ENCODE measurements at places on chromosomes 11 and 22.
A peak's percentile ranks its signal among the peaks of the same experiment; 100 is the strongest.

- no peak for DNase-seq
Observed at GRCh38 chr11:76863196-76863777, 2.6 kb downstream of the ACER3 start.

DNA sequence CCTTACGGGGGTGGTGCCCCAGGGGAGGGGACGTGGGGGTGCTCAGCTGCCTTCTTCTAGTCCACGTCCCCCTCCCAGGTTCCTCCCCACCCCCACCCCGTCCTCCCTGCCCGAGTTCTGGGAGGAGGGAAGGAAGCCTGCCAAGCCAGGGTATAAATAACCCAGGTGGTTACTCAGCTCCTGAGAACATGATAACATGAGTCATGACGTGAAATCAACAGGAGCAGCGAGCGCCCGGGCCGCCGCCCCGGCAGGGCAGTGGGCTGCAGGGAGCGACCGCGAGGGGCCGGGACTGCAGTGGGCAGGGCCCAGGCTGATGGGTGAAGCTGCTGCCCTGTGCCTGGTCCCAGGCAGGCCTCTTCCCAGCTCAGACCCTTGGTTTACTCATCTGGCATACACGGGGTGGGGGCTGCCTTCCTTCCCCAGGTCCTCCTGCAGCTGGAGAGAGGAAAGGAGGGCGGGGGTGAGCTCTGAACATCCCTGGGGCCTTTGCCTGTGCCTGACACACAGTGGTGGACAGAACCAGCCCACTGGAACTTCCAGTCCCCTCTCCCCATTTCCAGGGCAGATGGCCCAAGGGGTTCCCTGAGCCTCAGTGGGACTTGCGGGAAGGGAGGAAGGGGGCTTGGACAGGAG is 8.8 kb upstream of the PDGFB start:
- DNase-seq: no peak

DNA sequence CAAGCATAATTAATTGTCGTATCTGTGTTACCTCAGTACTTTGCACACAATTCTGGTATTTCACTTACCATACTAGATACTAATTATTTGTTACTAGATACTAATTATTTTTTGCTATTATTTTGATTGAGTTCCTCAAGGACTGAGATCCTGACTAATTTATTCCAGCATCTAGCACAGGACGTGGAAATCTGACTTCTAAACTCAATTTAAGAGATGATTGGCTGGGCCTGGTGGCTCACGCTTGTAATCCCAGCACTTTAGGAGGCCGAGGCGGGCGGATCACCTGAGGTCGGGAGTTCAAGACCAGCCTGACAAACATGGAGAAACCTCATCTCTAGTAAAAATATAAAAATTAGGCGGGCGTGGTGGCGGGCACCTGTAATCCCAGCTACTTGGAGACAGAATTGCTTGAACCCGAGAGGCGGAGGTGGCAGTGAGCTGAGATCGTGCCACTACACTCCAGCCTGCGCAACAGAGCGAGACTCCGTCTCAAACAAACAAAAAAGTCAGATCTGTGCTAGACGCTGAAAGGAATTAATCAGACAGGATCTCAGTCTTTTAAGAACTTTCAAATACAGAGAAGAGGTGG is 527 bp upstream of the MRPL48 start:
- DNase-seq: no peak

DNA sequence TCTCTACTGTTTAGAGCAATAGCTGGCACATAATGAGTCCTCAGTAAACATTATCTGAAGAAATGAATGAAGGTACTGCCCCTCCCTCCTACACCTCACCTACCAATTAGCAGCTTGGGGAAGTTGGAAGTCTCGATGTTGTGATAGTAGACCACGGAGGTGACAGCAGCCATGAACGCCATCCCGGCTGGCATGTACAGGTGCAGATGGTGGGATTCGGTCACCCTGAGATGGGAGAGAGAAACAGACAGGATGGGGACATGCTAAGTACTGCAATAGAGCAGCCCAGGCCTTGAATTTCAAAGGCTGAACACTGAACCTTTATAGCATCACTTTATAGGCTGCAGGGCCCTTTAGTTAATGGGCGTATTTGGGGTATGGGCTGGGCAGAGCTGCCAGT is 6.6 kb downstream of the ABCC8 start:
- no peak for DNase-seq

GRCh38 chr11:128294671-128295050 is 292.7 kb downstream of the ETS1 start:
- DNase-seq: no peak

DNA sequence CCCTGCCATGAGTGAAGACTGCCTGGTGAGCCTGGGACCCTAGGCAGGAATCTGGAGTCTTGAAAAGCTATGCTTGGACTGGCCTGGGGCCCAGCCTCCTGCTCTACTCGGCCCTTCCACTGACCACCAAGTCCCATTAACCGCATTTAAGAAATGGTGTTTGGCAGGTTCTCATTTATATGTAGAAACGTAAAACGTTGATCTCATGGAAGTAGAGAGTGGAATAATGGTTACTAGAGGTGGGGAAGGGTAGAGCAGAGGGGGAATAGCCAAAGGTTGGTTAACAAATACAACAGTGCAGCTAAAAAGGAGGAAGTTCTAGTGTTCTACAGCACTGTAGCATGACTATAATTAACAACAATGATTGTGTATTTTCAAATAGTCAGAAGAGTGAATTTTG is 72.9 kb upstream of the EED start:
- no peak for DNase-seq

DNA sequence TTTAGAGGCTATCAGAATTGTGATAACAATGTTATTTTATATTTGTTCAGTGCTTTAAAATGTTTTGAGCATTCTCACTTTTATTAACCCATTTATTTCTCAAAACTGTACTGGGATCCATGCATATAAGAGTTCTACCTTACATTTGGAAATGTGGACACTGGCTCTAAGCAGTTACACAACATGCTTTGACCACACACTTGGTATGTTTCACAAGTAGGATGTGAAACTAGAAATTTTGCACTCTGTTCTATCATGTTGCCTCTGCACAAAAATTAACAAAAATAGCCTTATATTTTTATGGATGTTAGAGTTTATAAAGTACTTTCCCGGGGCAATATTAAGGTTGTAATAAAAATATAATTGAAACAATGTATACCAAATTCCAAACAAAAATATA is 126.9 kb upstream of the CHORDC1 start:
- DNase-seq: no peak

- no peak for DNase-seq
Observed at GRCh38 chr11:79813551-79813950, 372.7 kb upstream of the TENM4 start.

GRCh38 chr11:13354335-13354734 is 76.7 kb downstream of the BMAL1 start:
- DNase-seq: no peak

DNA sequence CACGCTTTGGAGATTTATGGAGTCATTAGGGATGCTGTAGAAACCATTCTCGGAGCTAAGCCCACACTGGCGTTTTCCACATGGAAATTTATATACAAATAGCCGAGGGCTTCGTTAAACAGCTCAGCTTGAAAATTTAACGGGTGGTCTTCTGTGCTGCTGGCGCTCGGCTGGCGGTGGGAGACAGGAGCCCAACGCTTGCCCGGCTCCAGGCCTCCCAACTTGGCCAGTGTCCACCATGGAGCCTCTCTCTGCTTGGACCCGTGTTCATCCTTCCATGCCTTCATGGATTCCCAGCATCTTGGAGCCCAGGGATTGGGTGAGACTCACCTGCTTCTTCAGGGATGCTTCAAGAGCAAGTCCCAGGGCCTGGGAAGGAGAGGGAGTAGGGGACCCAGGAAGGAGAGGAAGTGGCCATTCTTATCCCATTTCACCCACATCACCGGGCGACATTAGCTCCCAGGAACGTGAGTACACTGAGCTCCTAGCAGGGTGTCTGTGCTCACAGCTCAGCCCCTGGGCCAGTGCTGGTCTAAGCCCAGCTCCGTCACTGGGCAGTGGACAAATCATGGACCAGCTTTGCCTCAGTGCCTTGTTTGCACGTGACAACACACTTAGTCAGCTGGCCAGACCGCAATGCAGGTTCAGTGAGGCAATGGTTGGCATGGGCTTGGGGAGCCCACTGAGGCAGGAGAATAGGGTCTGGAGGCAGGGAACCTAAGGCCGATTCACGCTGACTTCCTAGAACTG is 944.3 kb downstream of the BRD1 start:
- DNase-seq: no peak

DNA sequence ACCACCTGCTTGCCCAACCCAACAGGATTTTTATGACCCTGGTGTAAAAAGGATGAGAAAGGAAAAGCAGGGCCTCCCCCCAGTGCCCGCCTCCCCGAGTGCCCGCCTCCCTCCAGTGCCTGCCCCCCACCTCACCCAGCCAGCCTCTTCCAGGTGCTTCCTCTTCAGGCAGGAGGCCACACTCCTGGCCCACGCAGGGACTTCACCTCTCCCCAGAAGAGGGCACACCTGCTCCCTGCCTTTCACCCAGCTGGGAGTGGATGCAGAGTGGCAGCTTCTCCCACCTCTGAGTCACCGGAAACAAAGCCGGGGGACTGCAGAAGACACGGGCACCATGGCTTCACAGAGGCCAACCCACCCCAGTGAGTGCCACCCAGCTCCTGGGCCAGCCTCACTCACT is 16.1 kb downstream of the CPT1A start:
- peak; percentile 44 for DNase-seq

- no peak for DNase-seq
Observed at GRCh38 chr11:123231256-123231655, 36.2 kb upstream of the CLMP start.

- DNase-seq: no peak
Observed at GRCh38 chr22:50259302-50259701, 2.2 kb downstream of the MAPK12 start.

DNA sequence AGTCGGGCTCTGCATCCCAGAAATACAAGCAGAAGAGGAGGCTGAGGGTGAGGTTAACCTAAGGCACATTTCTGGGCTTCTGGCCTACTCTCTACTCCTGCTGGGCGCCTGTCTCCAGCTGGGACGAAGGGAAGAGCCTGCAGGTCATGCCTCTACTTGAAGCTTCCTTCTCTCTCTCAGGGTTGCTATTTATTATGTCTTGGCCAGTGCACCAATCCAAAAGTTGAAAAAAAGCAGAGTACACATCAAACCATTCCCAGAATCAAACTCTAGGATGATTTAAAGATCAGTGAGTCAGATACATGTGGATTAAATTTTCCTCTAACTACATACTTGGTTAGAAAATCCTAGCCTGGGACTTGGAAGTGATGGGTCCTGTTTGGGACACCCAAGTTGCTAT is 60.2 kb upstream of the CDON start:
- no peak for DNase-seq

- DNase-seq: peak; percentile 52
Observed at GRCh38 chr11:68213135-68213515, at the start of gene KMT5B. Gene KMT5B (minus strand): TSS chr11:68213296. CDS start chr11:68190076, 23,220 bp downstream.

GRCh38 chr11:45880772-45881570 is 4.5 kb upstream of the MAPK8IP1 start:
- DNase-seq: no peak

- DNase-seq: peak; percentile 39
Observed at GRCh38 chr11:100681064-100681502, 6.0 kb upstream of the ARHGAP42 start.

DNA sequence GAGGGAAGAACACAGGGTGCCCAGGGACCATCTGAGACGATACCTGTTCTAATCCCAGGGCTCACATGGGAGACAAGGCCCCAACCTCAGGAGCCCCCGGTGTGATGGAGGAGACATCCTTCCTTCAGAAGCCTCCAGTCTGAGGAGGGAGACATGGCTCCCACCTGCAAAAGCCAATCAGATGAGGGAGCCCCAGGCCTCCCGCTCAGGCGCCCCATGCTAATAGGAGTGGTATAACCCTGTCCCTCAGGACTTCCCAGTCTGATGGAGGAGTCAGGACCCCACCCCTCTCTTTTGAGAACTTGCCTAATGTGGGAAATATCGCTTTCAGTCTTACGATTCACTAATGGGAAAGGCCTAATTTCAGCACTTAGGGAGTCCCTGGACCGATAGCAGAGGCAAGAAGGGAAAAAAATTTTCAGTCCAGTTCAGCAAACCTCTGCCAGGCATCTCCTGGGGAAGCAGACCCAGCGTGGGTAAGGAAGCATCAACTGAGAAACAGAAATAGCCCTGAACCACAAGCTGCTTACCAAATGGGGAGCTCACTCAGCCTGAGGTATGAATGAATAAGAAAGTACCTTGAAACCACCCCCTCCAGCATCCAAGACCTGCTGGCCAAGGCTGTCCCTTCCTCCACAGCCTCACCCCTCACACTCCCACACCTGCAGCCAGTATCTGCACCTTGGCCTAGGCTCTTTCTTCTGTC is 5.9 kb downstream of the ARRB1 start:
- DNase-seq: no peak

DNA sequence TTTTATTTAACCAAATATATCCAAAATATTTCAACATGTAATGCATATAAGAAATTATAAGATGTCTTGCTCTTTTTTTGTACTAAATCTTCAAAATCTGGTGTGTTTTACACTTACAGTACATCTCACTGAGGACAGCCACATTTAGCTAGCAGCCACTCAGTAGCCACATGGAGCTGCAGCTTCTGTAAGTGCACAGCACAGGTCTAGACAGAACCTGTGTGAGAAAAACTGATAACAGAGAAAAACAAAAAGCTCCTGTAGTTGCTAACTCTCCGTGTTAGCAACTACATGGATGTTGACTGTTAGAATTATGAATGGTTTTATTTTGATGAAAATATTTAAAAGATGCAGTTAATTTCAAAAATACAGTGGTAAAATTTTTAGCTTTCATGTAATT is 22.2 kb downstream of the ASRGL1 start:
- no peak for DNase-seq

DNA sequence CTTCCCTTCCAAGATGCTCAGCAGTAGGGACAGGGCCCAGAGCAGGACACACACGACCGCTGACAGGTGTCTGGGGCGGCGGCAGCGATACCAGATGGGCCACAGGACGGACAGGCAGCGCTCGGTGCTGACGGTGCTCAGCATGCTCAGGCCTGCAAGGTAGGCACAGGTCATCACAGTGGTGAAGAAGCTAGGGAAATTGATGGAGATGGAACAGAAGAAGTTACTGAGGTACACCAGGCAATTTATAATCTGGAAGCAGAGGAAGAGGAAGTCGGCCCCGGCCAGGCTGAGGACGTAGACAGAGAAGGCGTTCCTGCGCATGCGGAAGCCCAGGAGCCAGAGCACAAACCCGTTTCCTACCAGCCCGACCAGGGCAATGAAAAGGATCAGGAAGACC is 4.6 kb downstream of the MRGPRX2 start:
- DNase-seq: no peak

DNA sequence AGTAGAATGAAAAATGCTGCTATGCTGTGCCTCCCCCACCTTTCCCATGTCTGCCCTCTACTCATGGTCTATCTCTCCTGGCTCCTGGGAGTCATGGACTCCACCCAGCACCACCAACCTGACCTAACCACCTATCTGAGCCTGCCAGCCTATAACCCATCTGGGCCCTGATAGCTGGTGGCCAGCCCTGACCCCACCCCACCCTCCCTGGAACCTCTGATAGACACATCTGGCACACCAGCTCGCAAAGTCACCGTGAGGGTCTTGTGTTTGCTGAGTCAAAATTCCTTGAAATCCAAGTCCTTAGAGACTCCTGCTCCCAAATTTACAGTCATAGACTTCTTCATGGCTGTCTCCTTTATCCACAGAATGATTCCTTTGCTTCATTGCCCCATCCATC is 14.9 kb upstream of the HBE1 start:
- DNase-seq: no peak
